ENCODE measurements at places on chromosomes 7 and 10. TPM values are rescaled to one million over a fixed set of nuclear protein-coding genes. Genes with fewer than 3 reads are reported as not detected.

The CYP3A5 gene
- 0.30 TPM for total RNA-seq

The OR2A1 gene
- under 0.01 TPM for total RNA-seq

The CYP3A4 gene
- not detected for total RNA-seq

The ING3 gene
- 10.2 TPM for total RNA-seq

The PTPN12 gene
- total RNA-seq: 66.5 TPM
